ENCODE measurements at places on chromosomes 6 and 20.
A peak's percentile ranks its signal among the peaks of the same experiment; 100 is the strongest.

- peak; percentile 96 for DNase-seq
These were observed 115.3 kb downstream of the LCA5 start for GRCh38 chr6:79421707-79422484.

DNA sequence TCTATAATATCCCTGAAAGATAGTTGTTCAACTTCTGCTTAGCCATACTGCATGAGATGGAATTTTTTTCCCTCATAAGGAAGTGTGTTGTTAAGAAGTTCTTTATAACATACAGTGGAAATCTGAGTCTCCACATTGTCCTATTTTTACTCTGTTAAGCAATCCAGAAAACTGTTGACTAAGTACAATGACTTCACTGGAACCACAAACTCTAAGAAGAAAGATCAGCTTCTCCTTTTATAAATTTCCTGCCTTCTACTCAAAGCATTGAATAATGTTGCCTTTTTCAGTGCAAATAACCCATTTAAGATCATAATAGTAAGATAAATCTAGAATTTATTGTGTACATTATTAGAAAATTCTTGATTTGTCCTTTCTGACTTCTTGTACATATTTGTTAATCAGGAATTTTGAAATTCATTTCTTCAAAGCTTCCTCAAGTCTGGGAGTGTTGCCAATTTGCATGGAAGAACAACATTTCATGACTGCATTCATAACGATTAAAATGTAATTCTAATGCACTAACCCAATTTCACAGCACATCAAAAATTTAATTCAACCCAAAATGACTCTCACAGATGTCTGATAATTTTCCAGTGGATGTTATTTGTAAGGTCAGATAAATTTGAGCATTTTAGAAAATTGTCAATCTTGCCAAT, 45.6 kb upstream of the ANKEF1 start:
- peak; percentile 76 for DNase-seq

GRCh38 chr6:106572436-106572835, 56.9 kb downstream of the RTN4IP1 start:
- no peak for DNase-seq

DNA sequence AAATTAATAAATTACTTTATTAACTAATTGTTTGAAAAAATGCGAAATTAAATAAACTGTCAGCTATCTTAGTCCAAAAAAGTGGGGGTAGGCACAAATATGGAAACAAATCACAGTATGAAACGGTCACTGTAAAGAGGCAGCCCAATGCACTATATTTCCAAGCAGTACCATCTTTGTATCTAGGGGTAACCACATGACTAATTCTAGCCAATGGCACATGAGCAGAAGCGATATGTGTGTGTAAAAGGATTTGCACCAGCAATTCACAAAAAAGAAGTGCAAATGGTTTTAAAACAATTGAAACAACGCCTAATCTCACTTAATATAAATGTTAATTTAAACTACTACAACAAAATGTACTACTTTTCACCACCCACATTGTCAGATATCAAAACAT, 164.9 kb upstream of the PRND start:
- DNase-seq = no peak

- DNase-seq = no peak
These were observed 18.6 kb downstream of the ZNFX1 start for GRCh38 chr20:49259284-49259683.

- peak; percentile 28 for DNase-seq
These were observed 88.2 kb downstream of the GJA1 start for GRCh38 chr6:121523628-121524027.

DNA sequence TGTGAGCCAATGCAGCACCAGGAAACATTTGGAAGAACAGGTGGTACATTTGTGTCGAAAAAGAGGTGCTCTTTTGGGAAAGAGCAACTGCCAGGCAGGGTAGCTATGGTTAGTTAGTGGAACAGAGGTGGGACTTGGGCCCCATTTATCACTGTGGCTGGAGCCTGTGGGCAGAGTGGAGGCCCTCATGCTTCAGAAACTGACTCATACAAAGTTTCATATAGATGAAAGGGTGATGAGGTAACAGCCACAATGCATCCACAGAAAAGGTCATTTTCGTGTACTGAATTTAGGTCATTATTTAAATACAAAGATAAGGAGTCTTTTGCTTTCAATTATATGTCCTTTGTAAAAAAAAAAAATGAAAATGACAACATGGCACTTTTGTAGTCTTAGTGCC, 76.4 kb upstream of the HS3ST5 start:
- no peak for DNase-seq

GRCh38 chr6:105646391-105646867, 243.5 kb upstream of the PREP start:
- DNase-seq = peak; percentile 6

DNA sequence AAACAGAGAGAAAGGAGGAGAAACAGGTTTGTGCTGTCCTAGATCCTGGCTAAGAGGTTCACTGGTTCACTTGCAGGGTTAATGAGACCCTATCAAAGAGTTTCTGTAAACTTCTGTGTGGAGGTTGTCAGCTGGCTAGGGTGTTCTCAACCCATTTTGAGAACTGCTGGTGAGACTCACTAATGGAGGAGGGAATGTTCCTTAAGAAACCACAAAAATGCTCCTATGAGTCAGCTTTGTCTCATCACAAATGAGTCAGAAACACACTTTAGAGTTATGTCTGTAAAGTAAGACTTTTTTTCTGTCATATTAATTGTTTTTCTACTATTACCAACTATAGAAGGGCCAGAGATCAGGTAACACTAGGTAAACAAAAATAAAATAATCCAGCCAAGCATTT, 884.4 kb downstream of the PHF3 start:
- peak; percentile 86 for DNase-seq

DNA sequence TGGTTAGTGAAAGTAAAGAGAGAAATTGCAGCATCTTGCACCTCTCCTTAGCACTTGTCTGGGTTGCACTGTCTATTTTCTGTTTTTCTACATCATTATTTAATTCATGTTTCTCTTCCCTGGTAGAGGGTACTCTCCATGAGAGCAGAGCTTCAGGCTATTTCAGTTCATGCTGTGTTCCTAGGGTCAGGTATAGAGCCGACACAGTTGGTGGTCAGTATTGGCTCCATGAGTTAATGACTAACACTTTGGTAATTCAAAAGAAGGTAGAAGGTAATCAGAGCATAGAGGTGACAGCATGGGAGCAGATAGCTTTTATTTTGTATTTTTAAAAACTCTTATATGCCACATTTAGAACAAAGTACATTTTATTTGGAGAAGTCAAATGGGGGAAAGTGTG, 42.7 kb downstream of the RIMS1 start:
- no peak for DNase-seq

DNA sequence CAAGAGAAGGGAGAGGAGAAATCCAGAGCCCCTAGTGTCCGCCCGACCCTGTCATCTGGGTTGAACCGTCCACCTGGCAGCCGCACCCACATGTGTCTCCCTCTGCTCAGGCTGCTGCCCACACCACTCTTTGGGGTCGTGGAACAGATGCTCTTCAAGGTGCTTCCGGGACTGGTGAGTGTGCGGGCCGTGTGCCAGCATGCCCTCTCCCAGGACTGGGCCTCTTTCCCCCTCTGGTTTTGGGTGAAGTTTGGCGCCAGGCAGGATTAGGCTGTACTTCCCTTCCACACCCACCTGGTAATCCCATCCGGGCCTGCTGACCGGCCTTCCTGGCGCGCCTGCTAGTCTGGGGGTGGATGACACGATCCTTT, 7.9 kb downstream of the BPIFB3 start:
- no peak for DNase-seq

DNA sequence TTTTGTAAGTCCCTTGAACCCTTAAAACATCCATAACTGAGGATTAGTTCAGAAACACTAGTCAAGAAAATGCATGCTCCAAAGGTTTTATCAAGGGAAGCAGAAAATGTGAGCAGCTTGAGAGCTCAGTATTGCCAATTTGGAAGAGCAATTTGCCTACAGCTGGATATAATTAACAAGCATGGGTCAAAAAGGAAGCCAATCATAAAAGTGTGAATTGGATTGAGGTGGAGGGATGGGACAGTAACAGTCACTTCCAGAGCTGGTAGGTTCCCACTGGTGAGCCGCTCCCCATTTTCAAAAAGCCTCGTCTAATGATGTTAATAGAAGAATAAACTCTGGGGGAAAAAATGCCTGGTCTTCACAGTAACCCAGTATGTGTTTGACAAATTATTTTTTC, 5.0 kb upstream of the PTPRK start:
- no peak for DNase-seq

- DNase-seq = no peak
These were observed 52.0 kb upstream of the PRELID3B start for GRCh38 chr20:59094576-59094975.

- DNase-seq = no peak
These were observed 495 bp downstream of the FAM83B start for GRCh38 chr6:54846857-54847674.

GRCh38 chr6:32148289-32149091, 3.2 kb downstream of the PRRT1 start:
- no peak for DNase-seq

DNA sequence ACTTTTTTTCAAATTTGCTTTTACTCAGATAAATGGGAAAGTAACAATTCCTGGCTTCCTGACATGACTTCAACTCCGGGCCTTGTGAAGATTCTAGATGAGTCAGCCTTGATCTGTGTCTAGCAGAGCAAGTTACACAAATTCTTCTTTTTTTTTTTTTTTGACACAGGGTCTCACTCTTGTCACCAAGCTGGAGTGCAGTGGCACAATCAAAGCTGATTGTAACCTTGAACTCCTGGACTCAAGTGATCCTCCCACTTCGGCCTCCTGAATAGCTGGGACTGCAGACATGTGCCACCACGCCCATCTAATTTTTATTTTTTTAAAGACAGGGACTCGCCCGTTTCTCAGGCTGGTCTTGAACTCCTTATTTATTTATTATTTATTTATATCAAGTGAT, 7.3 kb upstream of the ARHGAP18 start:
- no peak for DNase-seq

DNA sequence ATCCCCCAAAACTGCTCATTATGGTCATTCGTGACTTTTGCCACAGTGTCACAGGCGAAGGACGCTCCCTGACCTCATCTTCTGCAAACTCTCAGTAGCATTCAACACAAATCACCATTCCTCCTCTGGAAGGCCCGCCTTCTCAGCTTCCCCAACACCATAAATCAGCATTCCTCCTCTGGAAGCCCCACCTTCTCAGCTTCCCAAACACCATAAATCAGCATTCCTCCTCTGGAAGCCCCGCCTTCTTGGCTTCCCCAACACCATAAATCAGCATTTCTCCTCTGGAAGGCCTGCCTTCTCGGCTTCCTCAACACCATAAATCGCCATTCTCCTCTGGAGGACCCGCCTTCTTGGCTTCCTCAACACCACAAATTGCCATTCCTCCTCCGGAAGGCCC, 288.0 kb upstream of the AGPAT4 start:
- no peak for DNase-seq

DNA sequence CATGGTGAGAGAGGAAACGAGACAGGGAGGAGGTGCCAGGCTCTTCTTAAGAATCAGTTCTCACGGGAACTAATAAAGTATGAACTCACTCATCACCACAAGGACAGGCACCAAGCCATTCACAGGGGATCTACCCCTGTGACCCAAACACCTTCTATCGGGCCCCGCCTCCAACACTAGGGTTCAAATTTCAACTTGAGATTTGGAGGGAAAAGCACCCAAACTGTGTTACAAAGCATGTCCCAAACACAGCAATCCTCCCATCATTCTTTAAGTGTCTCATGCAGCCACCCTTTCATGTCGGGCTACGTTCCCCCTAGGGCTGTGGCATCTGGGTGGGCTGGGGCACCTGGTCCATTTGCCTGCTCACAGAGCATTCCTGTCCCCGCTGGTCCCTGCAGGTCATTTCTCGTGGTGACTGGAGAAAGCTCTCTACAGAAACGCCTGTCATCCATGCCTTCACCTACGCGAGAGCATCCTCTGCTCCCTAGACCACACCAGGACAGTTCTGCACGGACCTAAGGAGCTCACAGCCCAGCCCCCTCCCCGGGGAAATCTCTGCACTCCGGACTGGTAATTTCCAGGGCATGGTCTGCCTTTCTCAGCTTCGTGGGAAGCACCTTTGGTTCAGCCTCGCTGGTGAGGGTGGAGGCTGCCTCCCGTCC, 79.6 kb downstream of the TTLL2 start:
- DNase-seq = no peak

- DNase-seq = peak; percentile 84
These were observed 269.0 kb downstream of the COL12A1 start for GRCh38 chr6:74936886-74937285.

GRCh38 chr6:40962241-40962640, 76.8 kb downstream of the UNC5CL start:
- DNase-seq = peak; percentile 80

- no peak for DNase-seq
These were observed 5.5 kb downstream of the CASP8AP2 start for GRCh38 chr6:89834884-89835792.

GRCh38 chr6:70150521-70150920, 152.4 kb downstream of the COL9A1 start:
- no peak for DNase-seq

DNA sequence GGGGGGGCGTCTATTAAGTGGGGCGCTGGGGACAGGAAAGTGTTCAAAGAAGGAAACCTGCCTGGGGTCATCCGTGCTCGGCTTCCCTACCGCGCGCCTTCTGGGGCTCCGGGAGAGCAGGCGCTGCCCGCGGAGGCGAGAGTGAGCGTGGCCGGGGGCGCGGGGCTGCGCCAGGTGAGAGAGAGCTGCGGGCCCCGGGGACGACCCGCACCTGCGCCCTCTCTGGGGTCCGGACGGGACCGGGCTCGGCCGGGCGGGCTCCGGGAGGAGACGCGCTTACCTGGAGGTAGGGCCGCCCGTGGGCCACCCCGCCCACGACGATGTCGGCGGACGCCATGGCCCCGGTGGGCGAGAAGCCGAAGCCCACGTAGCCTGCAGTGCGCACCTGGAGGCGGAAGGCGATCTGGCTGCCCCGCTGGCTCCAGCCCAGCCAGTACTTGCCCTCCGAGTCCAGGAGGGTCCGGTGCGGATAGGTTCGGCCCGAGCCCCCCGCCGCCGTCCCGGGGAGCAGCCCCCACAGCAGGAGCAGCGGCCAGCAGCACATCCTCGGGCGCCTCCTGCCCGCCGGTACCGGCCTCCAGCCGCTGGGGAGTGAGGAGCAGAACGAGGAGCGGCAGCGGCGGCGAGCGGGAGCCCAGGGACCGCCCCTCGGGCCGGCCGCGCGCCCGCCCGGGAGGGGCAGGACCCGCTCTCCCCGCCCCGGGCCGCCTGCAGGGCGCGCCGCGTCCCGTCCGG, at the start of gene MOXD1:
MOXD1 (minus strand) TSS at position 593 of the 735 bp plus-strand sequence; CDS start at position 544, 49 bp downstream.
- DNase-seq = peak; percentile 73

DNA sequence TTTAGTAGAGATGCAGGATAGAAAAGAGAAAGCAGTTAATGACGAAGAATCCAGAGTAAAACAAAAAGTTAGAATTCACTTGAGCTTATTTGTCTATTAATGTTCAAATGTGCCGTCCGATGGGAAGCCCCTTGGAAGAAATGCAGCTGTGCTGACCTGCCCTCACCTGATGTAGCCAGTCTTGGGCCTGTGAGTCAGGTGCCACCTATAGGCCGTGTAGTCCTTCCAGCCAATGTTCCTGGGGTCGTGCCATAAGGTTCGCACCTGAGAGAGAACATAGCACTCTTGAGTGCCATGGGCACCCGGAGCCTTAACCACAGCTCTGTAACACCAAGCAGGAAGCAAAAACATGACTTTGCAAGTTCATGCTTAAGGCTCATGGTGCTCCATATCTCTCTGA, 32.4 kb downstream of the THBS2 start:
- no peak for DNase-seq

GRCh38 chr20:52470561-52470960, 279.0 kb upstream of the ZFP64 start:
- DNase-seq = no peak

Measured in foreskin fibroblast (primary cell).